ENCODE measurements at places on chromosomes 1 and 21. TPM values are rescaled to one million over a fixed set of nuclear protein-coding genes. Genes with fewer than 3 reads are reported as not detected.

Gene ETNK2
- 5.7 TPM for total RNA-seq

GRCh38 chr1:83910461-83910860 lies 88.5 kb downstream of the TTLL7 start:
- DNase-seq: no peak

Gene NMNAT1
- 27.9 TPM for total RNA-seq

Gene HHAT
- 2.3 TPM for total RNA-seq

Gene CRYZ
- 53.5 TPM for total RNA-seq

DNA sequence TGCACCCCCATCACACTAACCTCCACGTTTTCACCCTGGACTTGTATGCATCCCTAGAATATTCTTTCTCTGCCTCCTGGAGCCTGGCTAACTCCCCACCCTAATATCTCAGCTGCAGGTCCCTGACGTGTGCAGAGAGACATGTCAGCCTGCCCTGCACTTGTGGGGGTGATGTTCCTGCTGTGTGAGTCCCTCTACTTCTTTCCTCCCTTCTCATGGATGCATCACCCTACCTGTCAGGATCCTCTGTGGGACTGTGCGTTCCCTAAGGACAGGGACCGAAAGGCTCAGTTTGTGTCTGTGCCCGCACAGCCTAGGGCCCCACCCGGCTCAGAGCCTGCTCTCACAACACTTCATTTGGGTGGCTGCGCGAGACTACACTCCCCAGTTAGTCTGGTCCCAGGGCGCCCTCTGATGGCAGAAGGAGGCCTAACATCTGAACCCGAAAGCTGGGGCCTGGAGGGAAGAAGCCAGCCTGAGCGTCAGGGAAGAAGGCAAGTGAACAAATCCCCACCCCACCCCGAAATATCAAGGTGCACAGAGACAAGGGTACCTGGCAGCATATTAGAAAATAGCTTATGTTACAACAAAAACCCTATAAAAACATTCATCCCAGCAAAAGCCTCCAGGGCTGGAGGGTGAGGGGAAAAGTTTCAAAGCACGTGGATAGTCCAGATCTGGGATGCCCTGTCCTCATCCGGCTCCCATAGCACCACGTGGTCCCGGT lies 3.7 kb downstream of the CD52 start:
- peak; percentile 98 for DNase-seq

Gene ASTN1
- total RNA-seq: 0.28 TPM

Gene VWA1
- total RNA-seq: 6.6 TPM

- no peak for DNase-seq
Measured at GRCh38 chr1:110915804-110916203, 42.9 kb downstream of the CD53 start.

All from Peyer's patch (tissue), 4 donors.